C1 segment of cervical spinal cord (tissue), 14 donors: ENCODE measurements at places on chromosomes 1 and 21.

- no peak for DNase-seq
Measured at GRCh38 chr1:82931006-82931405, 1067.9 kb downstream of the TTLL7 start.

- no peak for DNase-seq
Measured at GRCh38 chr1:16152481-16153087, 3.3 kb downstream of the EPHA2 start.

GRCh38 chr1:248590055-248590454 lies 7.4 kb downstream of the OR2T10 start:
- no peak for DNase-seq

DNA sequence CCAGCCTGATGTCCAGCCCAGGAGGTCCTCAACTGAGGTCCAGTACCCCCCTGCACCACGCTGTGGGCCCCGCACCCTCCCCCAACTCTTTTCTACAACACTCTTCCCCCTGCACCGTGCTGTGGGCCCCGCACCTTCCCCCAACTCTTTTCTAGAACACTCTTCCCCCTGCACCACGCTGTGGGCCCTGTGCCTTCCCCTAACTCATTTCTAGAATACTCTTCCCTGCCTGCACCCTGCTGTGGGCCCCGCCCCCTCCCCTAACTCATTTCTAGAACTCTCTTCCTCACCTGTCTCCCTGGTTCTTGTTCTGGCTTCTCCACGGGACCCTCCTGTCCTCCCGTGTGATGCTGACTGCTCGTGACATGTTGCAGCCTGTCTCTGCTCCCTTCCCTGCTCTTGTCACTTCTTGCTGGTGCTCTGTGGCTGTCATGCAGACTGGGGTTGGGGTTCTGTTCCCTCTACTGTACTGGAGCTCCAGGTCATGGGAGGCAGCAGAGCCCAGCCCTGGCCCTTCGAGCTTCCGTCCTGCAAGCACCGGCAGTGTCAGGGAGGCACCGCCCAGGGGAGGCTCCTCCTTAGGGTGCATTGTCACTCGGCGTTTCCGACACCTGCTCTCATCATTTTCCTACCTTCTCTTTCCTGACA lies 160.1 kb upstream of the COL6A1 start:
- DNase-seq = no peak

DNA sequence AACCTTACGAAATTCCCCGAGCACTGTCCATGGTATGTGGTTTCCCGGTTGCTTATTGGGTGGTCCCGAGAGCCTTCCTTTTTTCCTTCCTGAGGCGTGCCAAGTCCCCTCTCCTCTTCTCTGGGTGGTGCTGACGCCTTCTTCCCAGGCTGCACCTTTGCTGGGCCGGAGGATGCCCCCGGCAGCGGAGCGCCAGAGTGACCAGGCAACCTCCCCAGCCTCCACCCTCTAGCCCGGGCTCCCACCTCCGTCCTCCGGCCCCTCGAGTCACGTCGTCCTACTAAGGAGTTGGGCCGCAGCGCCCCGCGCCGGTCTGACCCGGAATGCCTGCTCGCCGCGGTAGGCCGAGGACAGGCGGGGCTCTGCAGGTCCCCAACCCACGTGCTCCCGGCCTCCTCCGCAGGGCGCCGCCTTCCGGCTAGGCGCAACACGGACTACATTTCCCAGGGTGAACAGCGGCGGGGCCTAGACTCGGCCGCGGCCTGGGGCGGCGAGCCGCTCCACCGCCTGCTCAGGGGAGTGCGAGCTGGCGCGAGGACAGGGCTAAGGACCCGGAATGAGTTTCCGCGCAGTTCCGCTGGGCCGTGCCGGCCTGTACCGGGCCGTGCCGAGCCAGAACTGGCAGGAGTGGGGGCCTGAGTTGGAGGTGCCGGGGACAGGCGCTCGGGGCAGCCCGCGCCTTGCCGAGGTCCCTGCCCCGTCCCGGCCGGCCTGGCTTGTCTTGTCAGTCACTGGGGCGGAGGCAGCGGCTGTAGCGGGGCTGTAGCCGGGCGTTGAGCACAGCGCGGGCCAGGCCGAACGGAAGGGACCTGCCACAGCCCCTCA lies at the start of gene IPO13:
Gene IPO13 (plus strand): TSS at position 715 of the 825 bp plus-strand sequence. CDS start 651 bp downstream, outside the sequence.
- peak; percentile 97 for DNase-seq

GRCh38 chr1:157457279-157457678 lies 95.0 kb downstream of the FCRL5 start:
- DNase-seq = no peak

DNA sequence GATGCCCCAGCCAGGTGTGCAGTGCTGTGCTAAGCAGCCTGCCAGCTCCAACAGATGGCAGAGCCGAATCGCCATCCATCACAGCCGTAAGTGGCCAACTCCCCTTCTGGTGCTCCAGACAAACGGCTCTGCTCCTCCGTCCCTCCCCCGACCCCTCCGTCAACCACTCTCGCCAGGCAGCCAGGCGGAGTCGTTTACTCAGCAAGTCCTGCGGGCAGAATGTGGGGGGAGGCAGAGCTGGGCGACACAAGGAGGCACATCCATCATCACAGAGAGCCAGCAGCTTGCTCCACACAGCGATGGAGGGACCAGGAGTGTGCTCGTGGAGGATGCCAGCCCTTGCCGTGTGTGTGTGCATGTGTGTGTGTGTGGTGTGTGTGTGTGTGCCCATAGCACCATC lies 206.6 kb upstream of the GRIK3 start:
- no peak for DNase-seq

DNA sequence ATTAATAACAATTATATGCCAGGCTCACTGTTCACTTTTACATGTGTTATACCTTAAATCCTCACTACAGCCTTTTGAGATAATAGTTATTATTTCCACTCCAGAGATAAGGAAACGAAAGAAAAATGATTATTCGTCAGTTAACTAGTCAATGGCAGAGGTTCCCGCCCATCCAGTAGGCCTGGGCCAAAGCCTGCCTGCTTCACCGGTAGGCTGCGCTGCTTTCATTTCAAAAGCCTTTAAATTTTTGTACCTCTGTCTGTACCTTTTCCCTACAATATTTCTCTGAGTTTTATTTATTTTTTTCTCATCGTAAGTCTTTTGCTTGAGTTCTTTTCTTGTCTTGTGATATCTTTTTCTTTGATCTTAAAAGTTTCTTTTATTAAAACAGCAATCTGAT lies 3.6 kb downstream of the GPR52 start:
- DNase-seq = no peak

DNA sequence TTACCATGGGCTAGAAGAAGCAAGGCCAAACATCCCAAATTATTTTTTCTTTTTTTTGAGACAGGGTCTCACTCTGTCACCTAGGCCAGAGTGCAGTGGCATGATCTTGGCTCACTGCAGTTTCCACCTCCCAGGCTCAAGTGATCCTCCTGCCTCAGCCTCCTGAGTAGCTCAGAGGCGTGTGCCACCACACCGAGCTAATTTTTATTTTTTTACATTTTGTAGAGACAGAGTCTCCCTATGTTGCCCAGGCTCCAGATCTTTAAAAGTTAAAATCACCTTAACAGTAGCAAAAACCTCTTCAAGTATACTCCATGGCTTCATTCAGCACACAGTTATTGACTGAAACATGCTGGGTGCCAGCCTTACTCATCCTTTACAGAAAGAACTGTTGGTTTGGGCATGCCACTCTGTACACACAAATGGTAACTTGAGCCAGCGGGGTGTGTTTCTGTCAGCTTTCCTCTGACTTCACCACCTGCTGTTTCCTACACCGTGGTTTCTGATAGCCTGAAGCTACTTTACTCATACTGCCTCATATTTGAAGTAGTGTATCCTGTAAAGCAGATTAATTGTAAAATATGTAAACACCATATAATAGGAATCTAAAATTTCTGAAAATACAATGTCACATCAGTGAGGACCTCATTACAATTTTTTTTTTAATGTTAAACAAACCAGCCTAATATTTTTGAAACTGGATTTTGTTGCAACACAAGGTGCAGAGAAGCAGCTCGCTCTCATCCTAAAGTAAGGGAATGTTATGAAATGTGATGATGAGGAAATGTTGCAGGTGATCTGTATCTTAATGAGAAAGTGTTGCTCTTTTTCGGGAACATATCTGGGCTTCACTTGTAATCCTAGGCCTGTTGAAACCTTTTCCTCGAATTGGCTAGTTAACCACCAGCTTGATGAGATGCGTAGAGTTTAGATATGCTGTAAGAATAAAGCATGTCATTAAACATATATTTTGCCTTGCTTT lies 113.9 kb downstream of the ATP5PO start:
- DNase-seq = no peak

DNA sequence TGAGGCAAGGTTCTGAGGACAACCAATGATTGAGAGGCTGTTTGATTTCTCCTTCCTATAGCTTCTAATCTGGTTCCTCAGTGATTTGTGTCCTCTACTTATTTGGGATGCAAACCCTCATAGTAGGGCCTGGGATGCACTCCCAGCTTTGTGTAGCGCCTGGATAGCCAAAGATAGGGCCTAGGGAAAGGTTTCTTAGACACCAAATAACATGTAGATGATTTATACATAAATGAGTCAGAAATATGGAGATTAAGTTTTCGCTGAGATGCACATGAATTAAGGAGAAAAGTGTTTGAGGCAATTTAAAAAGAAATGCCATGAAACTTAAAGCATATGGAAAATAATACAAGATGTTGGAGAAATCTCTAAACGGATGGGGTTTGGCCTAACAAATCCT lies 66.0 kb upstream of the LMO4 start:
- no peak for DNase-seq

GRCh38 chr1:218810306-218810705 lies 363.4 kb upstream of the LYPLAL1 start:
- DNase-seq = no peak

GRCh38 chr1:26854906-26855305 lies 8.0 kb upstream of the SFN start:
- DNase-seq = no peak

DNA sequence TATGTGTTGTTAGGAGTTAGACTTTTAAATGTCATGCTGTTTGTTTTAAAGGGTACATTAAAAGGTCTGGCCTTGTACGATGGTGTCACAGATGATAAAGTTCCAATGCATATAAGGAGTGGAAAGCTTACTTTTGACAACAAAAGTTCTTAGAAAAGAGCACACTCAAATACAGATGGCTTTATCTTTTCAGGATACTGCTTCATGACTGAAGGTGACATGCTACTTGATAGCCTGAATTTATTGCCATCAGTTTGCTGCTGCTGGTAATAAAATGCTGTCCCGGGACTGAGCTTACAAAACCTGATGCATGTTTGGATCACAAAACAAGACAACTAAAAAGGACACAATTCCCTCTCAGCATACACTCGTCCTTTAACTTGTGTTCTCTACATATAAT lies 84.9 kb downstream of the TTC3 start:
- DNase-seq = no peak

DNA sequence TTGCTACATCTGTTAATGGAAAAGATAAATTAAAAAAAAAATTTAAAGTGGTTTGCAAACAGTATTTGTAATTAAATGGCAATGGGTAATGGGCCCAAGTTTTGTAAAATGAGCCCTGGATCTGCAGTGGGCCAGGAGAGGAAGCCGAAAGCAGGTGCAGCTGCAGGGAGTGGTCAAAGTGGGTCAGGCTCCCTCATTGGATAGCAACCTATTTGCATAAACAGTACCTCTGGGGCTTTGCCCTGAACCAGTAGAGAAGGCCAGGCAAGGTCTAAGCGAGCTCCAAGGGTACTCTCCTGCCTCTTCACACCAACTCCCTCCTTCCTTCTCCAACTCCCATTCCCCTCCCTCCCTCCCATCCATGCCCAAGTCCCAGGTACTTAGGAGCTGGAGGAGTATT lies 138.9 kb downstream of the HMGB4 start:
- DNase-seq = no peak

GRCh38 chr1:228297822-228298221 lies 90.0 kb downstream of the OBSCN start:
- DNase-seq = no peak

- no peak for DNase-seq
Measured at GRCh38 chr1:33918368-33918767, 54.5 kb downstream of the HMGB4 start.

DNA sequence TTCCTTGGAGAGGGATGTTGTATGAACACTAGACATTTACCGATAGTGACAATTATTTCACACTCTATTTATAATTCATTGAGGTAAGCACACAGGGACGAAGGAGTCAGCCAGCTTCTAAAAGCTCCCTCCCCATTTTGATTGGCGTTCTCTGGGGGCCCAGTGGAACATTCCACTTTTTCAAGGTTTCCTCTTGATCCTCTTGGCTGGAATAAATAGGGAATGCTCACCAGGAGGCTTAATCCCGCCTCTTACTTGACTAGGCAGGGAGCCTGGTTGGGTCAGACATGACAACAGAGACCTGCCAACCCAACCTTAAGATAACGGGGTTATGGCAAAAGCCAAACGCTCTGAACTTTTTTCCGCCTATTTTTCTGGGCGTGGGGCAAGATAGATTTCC lies 974 bp downstream of the ACTN2 start:
- no peak for DNase-seq

DNA sequence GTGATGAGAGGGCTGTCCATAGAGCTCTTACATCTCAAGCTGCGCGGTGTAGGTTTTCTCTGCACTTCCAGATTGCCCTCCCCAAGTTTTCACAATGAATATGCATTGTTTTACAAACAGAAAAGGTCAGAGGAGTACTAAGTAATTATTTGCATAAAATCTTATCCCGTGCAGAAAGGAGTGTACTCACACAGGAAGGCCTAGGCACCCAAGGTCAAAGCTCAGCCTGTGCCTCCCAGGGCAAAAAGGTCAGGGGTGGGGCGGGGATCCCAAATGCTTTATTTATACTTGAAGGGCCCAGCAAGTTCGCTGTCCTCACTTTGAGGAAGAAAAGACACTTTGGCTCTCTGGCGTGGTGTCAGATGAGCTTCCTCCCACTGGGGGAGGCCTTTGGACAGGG lies 10.3 kb upstream of the KCNE1 start:
- DNase-seq = no peak

- DNase-seq = no peak
Measured at GRCh38 chr1:239337799-239338430, 48.5 kb upstream of the CHRM3 start.

DNA sequence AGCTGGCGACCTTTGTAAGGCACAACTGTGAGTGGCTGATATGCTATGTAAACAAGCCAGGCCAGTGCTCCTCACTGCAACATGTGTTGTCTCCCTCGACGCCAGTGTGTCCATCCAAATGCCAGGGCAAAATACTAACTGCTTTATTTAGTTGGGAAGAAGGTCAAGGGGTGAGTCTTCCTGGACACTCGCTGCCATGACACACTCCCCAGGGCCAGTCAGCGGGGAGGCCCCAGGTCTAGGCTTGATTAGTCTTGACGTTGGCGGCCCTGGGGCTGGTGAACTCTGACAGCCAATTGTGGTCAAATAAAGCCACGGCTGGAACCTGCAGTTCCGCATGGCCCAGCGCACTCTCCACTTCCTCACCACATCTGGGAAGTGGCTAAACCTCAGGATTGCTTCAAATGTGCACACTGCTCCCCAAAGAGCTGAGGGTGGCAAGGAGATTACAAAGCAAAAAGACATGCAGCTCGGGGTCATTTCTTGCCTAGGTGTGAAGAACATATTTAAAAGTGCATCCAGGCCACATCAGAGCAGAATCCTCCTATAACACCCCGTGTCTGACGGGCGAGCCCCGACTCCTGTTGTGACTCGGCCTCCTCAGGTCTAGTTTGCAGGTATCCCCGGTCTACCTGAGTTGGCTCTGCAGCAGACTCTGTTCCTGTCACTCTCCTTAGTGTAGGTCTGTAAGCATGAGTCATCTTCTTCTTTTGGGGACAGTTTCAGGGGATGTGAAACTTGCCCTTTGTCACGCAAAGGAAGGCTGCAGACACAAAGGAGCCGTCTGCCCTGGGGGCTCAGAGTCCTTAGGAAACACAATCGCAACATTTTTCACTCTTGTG lies 183.5 kb downstream of the RUNX1 start:
- DNase-seq = no peak

GRCh38 chr1:234780112-234780511 lies 170.1 kb upstream of the IRF2BP2 start:
- DNase-seq = no peak

- no peak for DNase-seq
Measured at GRCh38 chr1:187476671-187477070, 647.9 kb downstream of the PLA2G4A start.

- DNase-seq = no peak
Measured at GRCh38 chr1:81499487-81499886, 301.2 kb upstream of the ADGRL2 start.
